ENCODE measurements at places on chromosomes 16 and 17.

DNA sequence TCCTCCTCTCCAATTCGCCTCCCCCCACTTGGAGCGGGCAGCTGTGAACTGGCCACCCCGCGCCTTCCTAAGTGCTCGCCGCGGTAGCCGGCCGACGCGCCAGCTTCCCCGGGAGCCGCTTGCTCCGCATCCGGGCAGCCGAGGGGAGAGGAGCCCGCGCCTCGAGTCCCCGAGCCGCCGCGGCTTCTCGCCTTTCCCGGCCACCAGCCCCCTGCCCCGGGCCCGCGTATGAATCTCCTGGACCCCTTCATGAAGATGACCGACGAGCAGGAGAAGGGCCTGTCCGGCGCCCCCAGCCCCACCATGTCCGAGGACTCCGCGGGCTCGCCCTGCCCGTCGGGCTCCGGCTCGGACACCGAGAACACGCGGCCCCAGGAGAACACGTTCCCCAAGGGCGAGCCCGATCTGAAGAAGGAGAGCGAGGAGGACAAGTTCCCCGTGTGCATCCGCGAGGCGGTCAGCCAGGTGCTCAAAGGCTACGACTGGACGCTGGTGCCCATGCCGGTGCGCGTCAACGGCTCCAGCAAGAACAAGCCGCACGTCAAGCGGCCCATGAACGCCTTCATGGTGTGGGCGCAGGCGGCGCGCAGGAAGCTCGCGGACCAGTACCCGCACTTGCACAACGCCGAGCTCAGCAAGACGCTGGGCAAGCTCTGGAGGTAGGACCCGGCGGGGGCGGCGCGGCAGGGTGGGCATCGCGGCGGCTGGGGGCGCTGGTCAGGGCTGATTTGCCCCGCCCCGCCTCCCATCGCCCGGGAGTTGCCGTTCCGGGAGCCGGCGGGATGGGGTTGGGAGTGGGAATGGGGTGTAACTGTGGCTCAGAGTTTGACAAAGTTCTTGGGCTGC is 567 bp downstream of the SOX9 start:
- DNase-seq = no peak

DNA sequence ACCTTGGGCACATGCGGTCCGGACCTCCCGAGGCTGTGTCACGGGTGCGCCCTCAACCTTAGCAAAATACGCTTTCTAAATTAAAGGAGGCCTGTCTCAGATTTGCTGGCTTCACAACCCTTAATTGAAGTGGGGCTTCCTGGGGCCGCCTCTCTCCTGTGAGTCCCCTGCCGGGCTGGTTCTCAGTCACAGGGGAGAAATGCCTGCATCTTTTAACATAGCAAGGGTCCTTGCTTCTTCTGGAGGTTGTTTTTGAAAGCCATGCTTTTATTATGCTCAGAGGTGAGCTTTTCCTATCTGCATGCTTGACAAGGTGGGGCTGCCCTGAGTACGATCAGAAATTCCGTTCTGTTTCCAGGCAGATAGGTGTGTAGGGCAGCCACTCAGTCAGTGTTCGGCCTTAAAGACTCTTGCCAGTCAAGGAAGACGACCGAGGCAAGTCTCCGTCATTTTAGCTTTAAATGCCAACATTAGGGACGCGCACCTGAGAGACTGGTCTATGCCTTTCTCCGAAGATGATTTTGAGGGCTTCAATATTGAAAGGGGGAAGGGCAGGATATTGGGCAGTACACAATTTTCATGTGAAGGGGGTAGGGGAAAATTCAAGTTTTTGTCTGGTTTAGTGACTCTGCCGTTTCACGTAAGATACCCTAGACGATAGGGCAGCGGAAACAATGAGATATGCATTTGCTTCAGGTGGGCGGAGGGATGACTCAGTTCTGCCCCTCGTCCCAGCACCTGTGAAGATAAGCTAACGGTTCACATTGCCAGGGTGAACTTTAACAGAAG is 5.5 kb upstream of the SLC7A5 start:
- no peak for DNase-seq

GRCh38 chr16:53068423-53068833 is 13.6 kb downstream of the CHD9 start:
- no peak for DNase-seq

DNA sequence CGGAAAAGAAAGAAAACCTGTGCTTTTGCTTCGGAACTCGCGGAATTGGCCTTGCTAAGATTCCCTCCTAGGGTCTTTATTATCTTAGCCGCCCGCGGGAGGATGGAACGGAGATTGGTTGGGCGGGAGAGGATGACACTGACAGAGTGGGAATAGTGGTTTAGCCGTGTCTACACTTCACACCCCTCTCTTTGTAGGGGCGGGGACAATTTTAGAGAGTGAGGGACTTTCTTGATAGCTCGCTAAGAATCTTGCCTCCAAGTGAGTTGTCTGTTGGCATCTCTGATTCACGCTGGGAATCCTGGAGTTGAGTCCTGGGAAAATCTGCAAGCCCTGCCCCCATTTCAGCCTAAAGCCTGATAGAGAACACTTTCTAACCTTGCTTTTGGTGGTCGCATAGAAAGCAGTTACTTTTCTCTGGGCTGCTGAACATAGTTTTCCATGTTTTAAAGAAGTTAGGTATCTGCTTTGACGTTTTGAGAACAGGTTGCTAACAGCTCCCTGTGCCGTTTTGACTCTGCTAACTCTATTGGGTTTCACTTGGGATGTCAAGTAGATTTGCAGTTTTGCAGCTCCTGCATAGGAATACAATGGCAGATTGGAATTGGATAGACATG is 697 bp downstream of the NOL11 start:
- no peak for DNase-seq

DNA sequence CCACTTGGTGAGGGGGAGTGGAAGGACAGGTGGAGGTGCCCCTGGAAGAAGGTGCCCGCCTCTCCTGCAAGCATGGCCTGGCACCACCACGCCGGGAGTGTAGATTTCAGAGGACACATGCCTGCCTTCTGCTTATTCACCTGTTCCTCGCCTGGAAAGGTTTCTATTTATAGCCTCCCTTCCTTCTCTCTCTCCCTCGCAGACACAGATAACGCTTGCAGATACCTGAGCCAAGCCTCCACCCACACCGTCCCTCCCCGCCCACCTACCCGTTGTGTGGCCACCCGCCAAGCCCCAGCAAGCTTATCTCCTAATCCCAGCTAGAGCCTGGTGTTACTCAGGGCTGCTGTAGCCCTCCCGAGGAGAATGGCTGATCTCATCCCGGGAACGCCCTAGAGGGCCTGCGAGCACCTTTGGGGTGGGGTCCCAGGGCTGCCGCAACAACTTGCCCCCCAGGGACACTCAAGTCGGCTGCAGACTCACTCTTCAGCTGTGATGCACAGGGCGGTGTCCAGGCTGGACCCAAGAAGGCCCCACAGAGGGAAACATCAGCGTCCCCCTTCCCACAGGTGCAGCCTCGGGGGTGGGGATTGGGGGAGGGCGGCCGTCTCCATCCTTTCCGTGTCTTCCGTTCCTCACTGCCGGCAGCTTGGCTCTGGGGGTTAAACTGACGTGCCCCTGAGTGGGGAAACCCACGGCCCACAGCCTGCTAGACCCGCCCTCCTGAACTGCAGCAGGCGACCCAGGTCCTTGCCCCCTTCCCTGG is 1.9 kb upstream of the SNAI3 start:
- no peak for DNase-seq
